ENCODE measurements at places on chromosomes 7 and 10.

DNA sequence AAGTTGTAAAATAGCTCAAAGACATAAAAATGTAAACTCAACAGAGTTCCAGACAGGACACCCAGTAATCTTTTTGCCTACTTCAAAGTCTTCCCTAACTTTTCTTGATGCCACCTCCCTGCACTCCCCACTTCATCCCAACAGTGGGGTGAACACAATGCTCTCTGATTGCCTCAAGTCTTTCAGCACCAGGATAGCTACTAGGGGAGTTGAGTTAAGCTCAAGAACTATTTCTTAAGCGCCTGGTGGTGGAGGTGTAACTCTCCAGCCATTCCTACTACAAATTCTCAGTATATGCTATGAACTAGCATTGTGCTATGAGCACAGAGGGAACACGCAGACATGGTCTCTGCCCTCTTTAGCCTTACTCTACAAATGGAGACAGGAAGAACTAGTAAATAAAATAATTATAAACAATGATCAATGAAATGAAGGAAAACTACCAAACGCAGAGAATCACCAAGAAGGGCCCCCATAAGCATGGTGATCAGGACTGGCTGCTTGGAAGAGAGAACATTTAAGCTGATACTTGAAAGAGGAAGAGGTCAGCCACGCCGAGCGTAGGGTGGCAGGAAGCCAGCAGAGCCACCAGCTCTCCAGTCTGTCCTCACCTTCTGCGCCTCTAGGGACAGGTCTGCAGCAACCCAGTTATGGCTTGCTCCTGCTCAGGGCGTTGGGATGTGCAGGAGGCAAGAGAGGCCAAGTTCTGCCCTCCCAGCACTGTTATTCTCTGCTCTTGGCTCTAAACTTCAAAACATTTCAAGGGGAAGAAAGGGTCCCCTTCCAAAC lies 16.7 kb upstream of the FRA10AC1 start:
- DNase-seq = no peak

- DNase-seq = peak; percentile 73
Measured at GRCh38 chr10:48981310-48981907, 41.8 kb upstream of the LRRC18 start.

DNA sequence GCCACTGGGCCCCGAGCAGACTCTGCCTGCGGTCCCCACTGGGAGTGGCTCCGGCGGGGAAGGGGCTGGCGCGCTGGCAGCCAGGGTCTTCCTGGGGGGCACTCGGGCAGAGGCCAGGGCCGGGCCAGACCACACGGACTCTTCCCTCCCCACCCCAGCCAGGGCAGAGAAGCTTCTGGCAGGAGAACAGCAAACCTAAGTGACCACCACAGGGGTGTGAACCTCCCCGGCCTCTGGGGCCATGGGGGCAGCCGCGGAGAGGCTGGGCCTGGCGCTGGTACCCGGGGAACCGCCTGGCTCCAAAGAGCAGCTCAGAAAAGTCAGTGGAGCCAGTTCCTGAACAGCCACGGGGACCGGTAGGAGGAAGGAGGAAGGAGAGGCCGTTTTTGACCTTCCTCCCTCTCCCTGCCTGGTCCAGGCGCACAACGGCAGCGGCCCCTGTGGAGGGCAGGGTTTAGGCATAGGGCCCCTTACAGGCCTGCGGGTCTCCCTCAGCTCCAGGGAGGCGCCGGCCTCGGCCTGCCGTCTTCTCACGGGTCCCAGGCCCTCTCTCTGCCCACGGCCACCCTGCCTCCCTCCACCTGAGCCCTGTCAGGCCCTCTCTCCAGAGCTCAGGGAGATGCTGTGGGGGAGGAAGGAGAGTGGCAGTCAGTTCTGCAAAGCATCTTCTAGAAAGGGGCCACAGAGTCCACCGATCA lies 51.8 kb downstream of the TMEM209 start:
- DNase-seq = no peak

GRCh38 chr7:159061674-159062212 lies 82.9 kb downstream of the VIPR2 start:
- DNase-seq = no peak

- DNase-seq = no peak
Measured at GRCh38 chr7:32104766-32105165, 34.6 kb upstream of the PDE1C start.

- DNase-seq = no peak
Measured at GRCh38 chr10:68800211-68800610, 27.1 kb upstream of the STOX1 start.

DNA sequence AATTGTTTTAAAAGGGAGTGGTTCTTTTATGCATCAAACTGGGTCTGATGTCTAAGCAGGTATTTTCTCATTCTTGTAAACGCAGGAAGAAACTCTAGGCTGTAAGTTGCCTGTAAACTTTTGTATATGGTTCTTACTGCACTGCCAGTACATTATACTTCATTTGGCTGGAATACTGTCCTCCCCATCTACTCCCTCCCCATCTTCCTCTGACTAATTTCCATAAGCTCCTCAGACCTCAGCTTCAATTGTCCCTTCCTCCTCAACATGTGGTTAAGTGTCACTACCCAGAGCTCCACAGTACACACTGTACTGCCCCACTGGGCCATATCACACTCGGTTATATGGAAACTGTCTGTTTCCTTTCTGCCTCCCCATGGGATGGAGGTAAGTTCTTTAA lies 161.4 kb upstream of the MDFIC start:
- DNase-seq = no peak

GRCh38 chr10:96288151-96288621 lies 16.0 kb upstream of the DNTT start:
- DNase-seq = no peak

- no peak for DNase-seq
Measured at GRCh38 chr10:96097865-96098264, 32.2 kb upstream of the ZNF518A start.

DNA sequence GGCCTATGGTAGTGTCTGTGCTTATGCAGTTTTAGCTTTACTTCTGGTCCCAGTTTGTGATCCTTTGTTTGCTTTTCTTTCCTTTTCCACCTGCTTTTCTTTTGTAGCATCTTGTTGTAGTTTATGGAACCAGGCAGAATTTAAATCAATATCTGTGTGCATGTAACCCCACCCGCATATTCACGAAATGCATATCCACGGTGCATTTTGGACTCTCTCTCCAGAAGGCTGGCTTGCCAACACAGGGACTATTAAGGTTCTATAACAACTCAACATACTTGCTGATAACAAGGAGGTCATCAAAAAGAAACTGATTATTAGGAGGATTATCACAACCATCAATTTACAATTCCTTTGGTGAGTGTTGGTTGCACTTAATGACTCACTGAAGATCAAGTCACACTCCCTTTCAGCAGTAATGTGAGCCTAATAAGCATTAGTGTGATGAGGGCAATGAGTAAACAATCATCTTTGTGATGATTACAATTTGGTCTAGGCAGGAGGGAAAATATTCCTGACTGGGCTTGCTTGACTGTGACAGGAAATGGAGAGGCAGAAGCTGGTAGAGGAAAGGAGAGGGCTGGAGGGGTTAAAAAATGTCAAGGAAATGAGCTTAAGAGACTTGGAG lies 378.6 kb downstream of the REEP3 start:
- DNase-seq = no peak

DNA sequence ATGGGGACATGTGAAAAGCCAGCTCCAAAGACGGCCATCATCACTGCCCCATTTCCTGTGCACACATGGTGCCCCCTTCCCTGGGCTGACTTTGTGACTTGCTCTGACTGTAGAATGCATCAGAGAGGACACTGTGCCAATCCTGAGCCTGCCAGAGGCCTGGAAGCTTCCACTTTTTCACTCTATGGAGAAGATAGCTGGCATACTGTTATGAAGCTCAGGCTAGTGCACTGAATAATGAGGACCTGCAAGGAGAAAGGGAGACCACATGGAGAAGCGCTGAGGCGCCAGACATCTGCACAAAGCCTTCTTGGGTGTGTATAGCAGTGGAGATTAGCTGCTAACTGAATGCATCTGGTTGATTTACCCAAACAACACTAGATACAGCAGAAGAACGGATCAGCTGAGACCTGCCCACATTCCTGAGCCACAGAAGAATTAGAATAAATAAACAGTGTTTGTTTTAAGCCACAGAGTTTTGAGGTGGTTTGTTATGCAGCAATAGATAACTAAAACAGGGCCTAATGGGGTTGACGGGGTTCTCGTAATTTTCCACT lies 58.9 kb upstream of the C10orf90 start:
- DNase-seq = no peak

DNA sequence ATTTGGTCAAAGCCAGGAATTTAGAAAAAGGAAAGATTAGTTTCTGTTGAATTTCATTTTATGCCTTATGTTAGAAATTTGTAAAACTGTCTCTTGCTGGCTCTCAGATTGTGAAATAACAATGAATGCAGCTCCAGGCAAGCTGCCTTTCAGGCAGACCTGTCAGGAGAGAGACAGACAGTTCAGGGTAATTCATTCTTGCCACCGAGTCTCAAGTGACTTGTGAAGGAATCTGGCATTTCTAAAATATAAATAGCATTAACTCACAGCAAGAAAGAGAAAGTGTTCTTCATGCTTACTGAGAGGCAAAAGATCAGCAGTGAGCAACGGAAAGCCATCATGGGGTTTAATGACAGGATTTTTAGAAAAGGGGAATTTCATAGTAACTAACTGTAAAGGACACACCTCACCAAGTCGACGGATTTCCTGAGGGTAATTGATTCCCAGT lies 442.3 kb upstream of the AKR1E2 start:
- DNase-seq = no peak

DNA sequence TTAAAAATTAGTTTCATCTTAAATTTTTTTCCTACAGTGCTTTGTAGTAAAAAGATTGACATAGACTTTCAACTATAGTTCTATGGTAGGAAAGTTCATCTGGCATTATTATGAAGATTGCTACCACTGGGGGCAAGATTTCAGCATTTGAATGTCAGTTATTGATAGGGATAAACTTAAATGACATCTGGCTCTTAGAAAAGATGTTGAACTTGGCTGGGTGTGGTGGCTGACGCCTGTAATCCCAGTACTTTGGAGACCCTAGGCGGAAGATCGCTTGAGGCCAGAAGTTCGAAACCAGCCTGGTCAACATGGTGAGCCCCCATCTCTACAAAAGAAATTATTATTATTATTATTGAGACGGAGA lies 1.4 kb upstream of the TRA2A start:
- no peak for DNase-seq

DNA sequence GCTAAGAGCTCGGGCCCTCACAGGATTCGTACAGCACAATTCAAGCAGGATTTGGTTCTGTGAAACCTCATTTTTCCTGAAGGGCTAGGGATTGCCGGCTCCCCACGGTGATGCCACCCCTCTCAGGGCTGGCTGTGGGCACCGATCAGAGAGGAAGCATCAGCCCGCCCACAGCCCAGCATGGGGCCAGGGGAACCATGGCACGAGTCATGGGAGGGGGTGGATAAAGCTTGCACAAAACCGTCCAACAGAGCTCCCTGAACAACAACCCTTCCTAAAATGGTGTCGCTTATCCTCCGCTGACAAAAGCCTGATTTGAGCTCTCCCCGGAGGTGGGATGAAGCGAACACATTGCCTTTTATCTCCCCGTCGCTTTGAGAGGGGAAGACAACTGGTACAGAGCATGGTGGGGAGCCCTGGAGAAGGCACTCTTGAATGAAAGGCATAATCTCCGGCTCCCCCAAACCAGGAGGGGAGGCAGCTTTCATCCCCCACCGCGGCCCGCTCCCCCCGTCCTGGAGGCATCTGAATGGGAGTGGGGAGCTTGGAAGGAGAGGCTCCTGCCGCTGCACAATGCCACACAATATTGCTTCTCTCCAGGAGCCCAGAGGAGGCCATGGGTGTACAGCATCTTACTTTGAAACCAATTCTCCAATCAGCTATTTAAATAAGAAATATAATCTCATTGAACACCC lies 144.0 kb downstream of the RPS24 start:
- no peak for DNase-seq

- no peak for DNase-seq
Measured at GRCh38 chr10:16662923-16663322, 141.2 kb upstream of the C1QL3 start.

DNA sequence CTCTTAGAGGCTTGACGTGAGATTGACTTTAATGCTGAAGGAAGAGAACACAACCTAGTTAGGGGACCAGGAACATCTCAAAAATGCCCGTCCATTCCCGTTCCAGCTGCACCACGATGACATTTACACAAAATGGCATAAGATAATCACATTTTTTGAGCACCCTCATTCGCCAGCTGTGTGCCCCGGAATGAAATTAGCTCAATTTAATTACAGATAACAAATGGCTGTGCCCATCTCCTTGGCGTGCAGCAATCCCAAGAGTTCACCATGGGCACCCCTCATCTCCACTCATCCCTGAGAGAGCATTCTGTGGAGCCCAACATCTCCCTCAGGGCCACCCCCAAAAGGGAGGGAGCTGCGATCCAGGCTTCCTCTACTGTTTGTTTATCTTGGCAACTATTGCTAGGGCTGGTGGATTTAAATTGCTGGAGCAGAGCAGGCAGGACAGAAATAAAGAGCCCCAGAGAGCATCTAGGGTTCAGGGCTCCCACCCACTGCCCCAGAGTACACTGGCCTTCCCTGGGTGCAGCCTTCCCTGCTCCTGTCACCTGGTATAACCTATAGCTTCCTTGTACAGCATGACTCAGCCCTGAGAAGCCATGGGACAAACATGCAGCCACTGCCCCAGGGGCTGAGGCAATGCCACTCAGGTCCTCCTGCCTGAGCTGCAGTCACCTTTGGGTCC lies 263.5 kb downstream of the ZEB1 start:
- no peak for DNase-seq

DNA sequence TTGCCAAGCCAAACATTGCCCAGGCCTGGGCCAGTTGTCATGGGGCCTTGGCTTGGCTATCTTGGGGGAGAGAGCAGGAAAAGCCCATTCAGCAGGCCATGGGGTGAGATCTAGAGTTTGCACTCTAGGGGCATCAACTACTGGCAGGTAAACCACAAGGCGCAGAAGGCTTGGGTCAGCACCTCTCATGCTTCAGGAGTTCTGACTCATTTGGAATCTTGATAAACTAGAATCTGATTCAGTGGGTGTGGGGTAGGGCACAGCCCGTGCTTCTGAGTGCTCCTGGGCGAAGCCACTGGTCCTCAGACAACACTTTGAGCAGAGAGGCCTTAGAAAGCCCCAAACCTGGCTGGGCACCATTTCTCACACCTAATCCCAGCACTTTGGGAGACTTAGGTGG lies 81.1 kb downstream of the RGS10 start:
- no peak for DNase-seq

GRCh38 chr10:78115135-78115853 lies 81.6 kb downstream of the RPS24 start:
- no peak for DNase-seq

- DNase-seq = no peak
Measured at GRCh38 chr10:92848037-92848440, 281 bp upstream of the EXOC6 start.

- no peak for DNase-seq
Measured at GRCh38 chr10:129969911-129970464, 5.9 kb upstream of the EBF3 start.

DNA sequence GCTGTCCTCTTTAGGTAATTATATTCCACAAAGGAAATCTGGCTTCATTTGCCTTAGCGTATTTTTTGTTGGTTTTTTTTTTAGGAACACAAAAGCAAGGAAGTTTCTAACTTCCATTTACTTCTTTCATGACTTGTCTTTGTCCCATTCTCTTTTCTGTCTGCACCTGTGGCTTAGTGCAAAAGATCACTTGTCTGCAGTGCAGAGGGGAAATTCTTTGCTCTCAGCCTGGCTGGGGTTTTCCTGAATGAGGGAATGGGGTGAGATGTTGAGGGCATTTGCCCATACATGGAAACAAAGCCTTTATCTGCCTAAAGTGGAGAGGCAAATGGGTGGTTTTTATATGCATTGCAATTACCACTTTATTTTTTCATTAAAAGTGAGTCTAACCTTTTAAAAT lies 361.1 kb upstream of the IGFBP3 start:
- DNase-seq = no peak

- peak; percentile 75 for DNase-seq
Measured at GRCh38 chr10:96765406-96766240, 45.3 kb upstream of the PIK3AP1 start.

GRCh38 chr7:101717628-101718357 lies 88.7 kb upstream of the MYL10 start:
- peak; percentile 67 for DNase-seq

Data from sciatic nerve (tissue), 2 donors.